Frontal cortex (tissue), 4 donors: ENCODE measurements at places on chromosomes 13 and 19.

- DNase-seq: peak; percentile 85
Observed at GRCh38 chr19:42246143-42246921, 3.9 kb upstream of the GSK3A start.

GRCh38 chr13:22081430-22081829 is 410.6 kb downstream of the FGF9 start:
- DNase-seq: no peak

- no peak for DNase-seq
Observed at GRCh38 chr19:58009301-58009665, 6.7 kb upstream of the ZNF606 start.

DNA sequence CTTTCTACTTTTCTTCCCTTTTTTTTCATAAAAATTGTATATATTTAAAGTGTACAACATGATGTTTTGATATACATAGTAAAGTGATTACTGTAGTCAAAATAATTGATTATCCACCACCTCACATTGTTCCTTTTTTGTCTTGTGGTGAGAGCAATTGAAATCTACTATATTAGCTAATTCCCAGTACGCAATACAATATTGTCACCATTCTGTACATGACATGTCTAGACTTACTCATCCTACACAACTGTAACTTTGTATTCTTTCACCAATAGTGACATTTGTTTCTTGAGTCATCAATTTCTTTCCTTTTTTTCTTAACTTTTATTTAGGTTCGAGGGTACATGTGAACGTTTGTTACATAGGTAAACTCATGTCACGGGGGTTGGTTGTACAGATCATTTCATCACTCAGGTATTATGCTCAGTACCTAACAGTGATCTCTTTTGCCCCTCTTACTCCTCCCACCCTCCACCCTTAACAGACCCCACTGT is 265.2 kb downstream of the KCNRG start:
- no peak for DNase-seq

DNA sequence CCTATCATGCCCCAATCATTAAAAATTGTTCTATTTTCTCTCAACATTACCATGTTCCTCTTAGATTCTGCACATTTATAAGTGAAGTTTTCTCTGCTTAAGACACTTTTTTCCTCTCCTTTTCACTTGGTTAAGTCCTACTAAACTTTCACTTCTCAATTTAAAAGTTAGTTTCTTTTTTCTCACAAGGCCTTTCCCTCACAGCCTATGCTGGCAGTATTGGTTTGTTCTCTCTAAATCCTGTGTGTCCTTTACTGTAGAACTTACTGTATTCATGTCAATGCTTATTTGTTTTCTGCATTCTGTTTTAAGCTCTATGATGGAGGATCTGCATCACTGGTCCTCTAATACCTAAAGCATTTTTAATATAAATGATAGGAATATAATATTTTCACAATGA is 2816.6 kb downstream of the PCDH9 start:
- DNase-seq: no peak
